Right renal cortex interstitium (tissue), 3 donors: ENCODE measurements at places on chromosomes 6 and 20. TPM values are rescaled to one million over a fixed set of nuclear protein-coding genes. Genes with fewer than 3 reads are reported as not detected.

Gene TSBP1
- polyA plus RNA-seq: not detected

Gene ARHGAP40
- 0.26 TPM for polyA plus RNA-seq

Gene LY6G6C
- polyA plus RNA-seq: 0.18 TPM

Gene GLP1R
- 0.71 TPM for polyA plus RNA-seq

Gene DSP
- polyA plus RNA-seq: 64.8 TPM

Gene TFAP2C
- 0.94 TPM for polyA plus RNA-seq

Gene TXLNB
- polyA plus RNA-seq: 2.4 TPM

Gene GATA5
- 5.5 TPM for polyA plus RNA-seq

Gene ADGRF1
- polyA plus RNA-seq: 56.2 TPM

Gene C6orf141
- 0.58 TPM for polyA plus RNA-seq

DNA sequence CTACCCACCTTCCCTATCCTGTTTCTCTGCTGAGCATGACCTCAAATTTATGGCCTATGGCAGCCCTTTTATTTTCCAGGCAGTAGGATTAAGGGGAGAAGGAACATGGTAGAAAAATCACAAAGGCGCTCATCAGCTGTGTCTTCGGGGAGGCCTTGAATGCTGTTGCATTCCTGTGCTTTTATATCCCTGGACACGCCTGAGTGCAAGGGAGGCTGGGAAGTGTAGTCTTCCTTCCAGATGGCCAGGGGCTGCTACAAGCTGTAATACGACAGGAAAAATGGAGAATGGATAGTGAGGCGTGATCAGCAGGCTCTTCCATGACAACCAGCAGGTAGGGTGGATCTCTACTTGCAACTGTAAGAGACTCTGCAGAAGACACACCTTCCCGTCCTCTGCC lies 210.9 kb upstream of the GGTLC1 start:
- no peak for DNase-seq

DNA sequence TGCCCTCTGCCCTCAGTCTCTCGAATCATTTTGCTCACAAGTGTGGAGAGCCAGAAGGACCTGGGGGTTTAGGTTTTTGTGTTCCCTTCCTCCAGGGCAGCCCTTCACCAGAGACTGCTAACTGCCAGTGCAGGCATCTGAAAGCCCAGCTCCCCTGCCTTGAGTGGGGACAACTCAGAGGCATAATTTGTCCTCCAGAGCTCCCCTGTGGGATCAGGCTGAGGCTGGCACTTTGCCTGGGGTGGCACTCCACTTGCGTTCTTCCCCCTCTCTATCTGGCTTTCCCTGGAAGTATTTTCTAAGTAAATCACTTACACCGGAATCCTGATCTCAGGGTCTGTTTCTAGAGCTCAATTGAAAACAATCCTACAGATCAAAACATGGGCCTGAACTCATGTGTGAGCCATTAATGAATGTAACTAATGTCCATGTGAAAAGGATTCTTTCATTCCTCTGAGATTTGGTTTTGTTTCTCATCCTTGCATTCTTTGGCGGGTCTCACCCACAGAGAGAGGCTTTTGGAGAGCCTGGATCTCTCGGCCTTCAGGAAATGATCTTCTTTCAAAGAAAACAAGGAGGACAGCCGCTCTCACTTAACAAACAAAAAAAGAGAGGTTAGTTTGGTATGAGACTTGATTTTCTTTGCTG lies 125.7 kb upstream of the RIPOR2 start:
- DNase-seq: no peak

- DNase-seq: no peak
These were observed at the start of gene SYNGAP1 for GRCh38 chr6:33419580-33420490. Gene SYNGAP1, plus strand, starts transcription at chr6:33420065. Its CDS starts 200 bp downstream, at chr6:33420265.

DNA sequence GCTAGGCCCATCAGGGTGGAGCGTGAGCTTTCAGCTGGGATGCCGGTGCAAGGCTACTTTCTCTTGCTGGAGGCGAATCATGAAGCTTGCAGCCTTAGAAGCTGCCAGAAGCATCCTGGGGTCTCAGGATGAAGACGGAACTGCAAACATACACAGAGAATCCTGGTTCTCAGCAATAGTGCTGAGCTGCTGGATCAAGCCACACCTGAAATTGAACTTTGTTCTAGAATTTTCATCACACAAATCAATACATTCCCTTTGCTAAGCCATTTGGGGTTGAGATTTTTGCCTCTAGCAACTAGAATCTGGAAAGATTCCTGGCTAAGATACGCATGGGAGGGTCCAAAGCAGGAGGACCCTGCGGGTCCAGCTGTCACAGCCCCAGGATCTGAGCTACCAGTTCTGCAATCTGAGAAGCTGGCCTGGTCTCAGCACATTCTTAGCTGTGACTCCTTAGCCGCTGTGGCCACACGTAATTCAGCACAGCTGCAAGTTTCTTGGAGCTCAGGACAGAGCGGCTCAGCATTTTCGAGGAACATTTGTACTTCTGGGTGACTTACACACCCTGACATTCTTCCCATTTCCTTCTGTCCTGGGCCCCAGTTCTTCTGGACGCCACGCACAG lies 6.6 kb upstream of the ARFGAP1 start:
- DNase-seq: no peak

DNA sequence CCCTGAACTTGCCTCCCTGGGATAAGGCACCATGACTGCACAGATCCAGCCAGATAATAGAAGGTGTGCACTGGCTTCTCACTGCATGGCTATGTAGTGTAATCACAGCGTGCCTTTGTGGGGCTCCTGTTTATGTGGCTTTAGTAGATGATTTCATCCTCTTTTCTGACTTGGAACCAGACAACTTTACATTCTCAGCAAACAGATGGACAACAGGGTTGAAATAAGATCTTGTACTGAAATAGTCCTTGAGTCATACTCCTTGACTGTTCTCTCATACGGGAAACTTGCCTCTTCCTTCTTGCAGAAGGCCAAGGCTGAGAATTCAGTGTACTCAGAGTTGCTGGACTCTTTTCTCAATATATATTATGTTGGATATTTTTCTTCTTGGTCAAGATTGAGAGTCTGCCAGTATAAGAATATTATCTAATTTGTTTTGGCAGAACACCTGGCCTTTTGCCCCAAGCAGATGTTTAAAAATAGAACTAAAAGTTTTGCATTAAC lies 25.0 kb upstream of the RNF144B start:
- DNase-seq: no peak

- no peak for DNase-seq
These were observed 8.6 kb upstream of the TRIB3 start for GRCh38 chr20:371755-372542.

DNA sequence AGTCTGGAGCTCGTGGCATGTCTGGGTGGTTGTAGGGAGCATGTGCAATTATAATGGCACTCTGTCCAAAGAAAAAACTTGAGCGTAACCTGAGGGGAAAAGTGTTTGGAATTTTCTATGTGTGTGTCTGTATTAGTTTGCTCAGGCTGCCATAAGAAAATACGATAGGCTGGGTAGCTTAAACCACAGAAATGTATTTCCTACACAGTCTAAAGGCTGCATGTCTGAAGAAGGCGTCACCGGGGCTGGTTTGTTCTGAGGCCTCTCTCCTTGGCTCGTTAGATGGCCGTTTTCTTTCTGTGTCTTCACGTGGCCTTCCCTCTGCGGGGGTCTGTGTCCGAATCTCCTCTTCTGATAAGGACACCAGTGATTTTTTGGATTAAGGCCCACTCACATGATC lies 59.0 kb downstream of the IGF2R start:
- no peak for DNase-seq

- no peak for DNase-seq
These were observed 199.2 kb upstream of the PRDM1 start for GRCh38 chr6:105886814-105887544.

- no peak for DNase-seq
These were observed 57.8 kb downstream of the PDSS2 start for GRCh38 chr6:107401573-107401972.

- no peak for DNase-seq
These were observed 85.5 kb downstream of the IMPG1 start for GRCh38 chr6:75986935-75987334.

- peak; percentile 95 for DNase-seq
These were observed at the start of gene CEP162 for GRCh38 chr6:84227434-84228197. Gene CEP162, minus strand, starts transcription at chr6:84227643. Its CDS starts 1,250 bp downstream, at chr6:84226393.

DNA sequence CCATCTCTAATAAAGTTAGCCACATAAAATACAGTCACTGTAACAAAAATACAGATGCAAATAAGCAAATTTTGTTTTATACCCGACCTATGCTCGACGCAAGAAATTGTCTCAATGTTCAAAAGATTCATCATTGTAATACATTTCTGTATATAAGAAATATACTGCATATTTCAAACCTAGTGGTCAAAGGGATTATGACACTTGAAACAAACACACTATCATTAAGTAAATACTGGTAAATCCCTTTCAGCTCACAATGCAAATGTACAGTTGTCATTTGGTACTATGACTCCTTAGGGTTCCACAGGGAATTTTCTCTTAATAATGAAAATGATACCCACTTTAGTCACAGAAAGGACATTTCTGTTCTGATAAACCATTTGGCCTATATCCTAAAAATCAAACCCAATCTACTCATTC lies 2.2 kb downstream of the HIVEP2 start:
- no peak for DNase-seq

- no peak for DNase-seq
These were observed 90.1 kb downstream of the FOXO3 start for GRCh38 chr6:108650781-108651180.

DNA sequence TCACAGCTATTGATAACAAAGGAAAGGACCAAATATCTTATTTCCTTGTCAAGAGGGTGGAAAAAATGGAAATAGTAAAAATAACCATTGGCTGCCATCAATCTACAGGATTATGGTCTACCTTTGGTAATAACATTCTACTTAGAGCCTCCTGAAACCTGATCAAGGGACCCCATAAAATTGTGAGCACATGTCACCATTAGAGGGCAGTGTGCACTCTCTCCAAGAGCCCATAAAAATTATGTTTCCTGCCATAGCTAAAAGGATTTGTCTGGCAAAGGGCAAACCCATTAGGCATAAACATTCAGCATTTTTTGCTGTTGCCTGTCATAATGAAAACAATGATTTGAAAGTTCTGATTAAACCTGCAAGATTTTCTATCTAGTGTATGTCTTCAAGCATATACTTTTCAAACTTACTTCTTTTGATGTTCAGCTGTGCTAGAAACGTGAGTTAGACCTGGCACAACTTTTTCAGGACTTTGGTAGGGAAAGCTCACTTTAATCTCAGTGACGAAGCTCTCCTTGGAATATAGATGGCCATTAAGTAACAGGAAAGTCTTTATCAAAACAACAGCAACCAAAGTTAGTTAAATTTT lies 120.7 kb upstream of the ZFP64 start:
- DNase-seq: peak; percentile 65

- no peak for DNase-seq
These were observed 37.0 kb downstream of the NFATC2 start for GRCh38 chr20:51505566-51505965.

DNA sequence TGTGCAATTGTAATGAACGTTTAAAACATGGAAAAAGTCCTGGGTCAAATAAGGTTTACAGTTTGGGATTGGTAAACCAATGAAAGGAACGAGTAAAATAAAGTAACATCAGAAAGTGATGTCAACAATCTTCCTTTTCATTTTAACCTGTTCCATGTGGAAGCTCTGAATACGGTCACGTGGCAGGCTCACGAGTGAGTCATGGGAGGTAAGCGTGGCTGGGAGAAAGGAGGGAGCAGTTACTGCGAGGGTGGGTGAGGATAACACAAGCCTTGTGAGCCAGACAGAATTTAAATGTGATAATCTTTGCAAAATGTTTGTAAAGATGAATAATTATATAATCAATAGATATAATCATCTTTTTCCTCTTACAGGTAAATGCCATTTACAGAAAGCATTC lies 171.3 kb upstream of the HDAC2 start:
- no peak for DNase-seq

GRCh38 chr6:132130626-132131298 lies 179.6 kb upstream of the CCN2 start:
- DNase-seq: no peak

DNA sequence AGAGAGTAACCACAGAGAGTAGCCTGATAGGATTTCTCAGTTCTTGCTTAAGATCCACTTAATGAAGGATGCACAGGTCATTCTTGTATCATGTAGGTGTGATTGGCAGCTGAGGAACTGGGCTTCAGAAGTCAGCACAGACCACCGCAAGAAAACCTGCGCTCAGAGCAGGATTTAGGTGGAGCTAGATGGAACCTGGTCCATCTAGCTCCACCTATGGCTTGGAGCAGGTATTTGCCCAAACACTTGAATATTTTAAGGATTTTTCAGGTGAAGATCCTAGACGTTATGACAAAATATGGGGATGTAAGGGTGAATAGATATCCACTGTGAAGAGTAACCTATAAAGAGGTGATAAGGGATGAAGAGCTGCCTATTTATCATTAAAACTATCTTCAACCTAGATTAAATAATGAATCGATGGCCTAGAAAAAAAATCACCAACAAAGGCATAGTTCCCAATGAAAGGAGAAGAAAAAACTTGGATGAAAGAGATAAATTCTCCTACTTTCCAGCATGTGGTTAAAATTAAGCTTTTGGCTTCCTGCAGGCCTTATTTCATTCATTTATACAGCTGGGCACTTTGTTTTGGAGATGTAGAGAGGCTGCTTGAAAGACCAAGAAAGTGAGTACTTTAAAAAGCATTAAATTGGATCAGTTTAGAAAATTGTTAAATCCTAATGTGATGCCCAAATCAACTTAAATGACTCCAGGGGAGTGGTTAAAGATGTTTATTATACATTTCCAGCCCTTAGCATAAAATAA lies 778.4 kb upstream of the GJE1 start:
- no peak for DNase-seq
